ENCODE measurements at places on chromosomes 16 and 17.

DNA sequence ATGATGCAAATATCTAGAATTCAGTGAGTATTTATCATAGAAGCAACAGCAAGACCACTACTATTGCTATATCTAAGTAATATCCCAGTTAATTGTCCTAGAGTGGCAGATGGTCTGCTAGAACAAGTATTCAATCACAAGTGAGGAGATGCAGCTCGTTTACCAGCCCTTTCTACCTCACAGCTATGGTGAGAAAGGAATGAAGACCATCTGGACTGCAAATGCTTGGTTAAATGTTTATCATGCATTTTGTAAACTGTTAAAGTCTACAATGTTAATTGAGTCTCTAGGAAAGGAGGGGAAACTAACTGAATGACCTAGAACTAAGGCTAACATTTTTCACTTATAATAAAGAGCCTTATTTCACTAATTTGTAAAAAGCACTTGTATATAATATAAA is 52.5 kb downstream of the CNOT1 start:
- DNase-seq = no peak

GRCh38 chr17:53472586-53472985 is 350.1 kb upstream of the KIF2B start:
- no peak for DNase-seq

GRCh38 chr17:45719335-45720071 is 64.6 kb upstream of the CRHR1 start:
- peak; percentile 35 for DNase-seq

- DNase-seq = no peak
These were observed 3.0 kb downstream of the HOXB6 start for GRCh38 chr17:48601539-48602425.

GRCh38 chr16:69105501-69106361 is at the start of gene HAS3:
Gene HAS3, plus strand, starts transcription at chr16:69105653. Its CDS starts 3,743 bp downstream, at chr16:69109396.
- peak; percentile 11 for DNase-seq

GRCh38 chr17:57340160-57340981 is 84.0 kb downstream of the MSI2 start:
- no peak for DNase-seq

DNA sequence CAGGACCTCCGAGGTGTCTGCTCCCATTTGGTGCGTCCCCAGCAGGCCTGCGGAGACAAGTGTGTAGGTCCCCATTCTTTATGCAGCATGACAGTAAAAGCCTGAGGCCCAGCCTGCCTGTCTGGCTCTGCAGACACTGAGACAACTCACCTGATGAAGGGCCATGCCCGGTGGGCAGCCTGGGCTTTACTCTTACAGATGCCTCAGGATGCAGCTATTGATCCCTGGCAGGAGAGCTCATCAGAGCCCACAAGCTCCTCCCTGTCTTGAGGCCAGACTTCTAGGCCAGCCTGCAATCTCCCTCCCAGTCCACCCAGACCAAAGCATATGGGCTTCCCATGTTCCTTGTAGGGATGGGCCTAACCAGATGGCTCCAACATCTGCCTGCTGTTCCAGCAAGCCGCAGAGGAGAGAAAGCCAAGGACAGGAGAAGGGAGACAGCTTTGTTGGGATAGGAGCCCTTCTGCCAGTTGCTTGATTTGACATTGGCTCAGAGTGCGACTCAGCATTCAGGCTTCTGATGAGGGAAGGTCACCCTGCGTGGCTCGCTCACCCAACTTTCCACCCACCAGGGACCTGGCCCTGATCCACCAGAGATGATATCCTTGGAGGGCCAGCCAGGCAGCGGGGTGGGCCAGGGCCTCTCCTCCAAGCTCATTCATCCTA is 87.5 kb downstream of the SOCS1 start:
- DNase-seq = no peak

DNA sequence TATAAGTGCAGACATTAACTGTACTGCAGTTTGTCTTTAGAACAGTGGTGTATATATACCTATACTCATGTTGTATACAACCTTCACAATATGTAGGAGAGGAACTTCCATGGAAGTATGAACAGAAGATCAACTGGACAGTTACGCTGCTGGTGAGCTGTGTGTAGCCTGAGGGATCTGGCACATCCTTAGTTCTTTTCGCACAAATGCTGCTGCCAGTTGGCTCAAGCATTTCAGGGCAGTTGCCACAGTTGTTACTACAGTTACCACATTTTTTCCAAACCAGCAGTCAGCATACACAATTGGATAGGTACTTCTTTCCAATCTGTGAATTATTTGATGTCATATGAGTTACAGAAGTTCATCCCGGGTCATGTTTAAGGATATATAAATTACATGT is 539.6 kb upstream of the HSBP1 start:
- DNase-seq = no peak

DNA sequence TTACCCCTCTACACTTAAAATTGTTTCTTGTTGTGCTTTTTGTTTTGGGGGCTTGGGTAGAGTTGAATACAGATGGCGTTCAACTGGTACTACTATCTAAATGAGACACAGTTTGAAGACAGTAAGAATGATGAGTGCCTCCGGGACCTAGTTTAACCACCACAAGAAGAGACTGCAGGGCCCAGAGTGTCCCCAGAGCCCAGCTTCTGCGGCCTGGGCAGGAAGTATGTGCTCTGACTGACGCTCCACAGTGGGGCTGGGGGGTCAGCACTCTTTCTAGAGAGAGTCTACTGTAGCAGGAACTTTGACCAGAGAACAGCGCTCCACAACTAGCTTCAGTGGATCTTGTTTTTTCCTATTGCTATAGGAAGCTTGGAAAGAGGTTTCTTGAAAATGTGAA is 174.0 kb downstream of the VPS53 start:
- DNase-seq = no peak

- DNase-seq = no peak
These were observed 8.3 kb downstream of the SLC7A6 start for GRCh38 chr16:68272507-68273209.

DNA sequence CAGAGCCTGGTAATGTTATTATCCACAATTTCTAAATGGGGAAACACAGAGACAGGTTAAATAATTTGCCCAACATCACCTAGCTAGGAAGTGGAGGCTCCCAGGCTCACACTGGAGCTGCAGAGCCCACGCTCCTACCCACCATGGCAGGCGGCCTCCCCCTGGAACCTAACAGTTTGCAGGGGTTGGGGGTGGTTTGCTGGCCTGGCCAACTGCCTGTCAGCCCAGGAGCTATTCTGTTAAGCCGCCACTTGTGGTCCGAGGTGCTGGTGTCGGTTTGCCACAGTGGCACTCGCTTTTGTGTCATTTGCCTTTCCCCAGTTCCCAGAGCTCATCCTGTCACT is 3.6 kb downstream of the PRCD start:
- no peak for DNase-seq

DNA sequence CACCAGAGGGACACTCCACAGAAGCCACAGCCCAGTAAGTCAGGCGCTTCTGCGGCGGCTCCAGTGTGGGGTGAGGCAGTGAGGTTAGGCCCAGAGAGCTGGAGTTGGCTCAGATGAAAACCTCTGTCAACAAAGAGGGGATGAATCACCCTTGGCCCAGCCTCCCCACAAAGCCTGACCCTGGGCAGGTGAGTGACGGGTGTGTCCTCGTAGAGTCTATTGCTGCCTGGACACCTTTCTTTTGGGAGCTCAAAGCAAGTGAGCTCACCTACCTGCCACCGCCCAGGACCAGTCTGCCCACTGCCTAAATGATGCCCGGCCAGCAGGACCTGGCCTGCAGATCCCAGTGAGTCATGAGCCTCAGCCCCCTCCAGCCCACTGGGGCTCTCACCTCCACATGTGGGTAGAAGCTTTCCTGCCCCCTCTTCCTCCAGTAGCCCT is 24.9 kb upstream of the DBNDD1 start:
- DNase-seq = no peak

DNA sequence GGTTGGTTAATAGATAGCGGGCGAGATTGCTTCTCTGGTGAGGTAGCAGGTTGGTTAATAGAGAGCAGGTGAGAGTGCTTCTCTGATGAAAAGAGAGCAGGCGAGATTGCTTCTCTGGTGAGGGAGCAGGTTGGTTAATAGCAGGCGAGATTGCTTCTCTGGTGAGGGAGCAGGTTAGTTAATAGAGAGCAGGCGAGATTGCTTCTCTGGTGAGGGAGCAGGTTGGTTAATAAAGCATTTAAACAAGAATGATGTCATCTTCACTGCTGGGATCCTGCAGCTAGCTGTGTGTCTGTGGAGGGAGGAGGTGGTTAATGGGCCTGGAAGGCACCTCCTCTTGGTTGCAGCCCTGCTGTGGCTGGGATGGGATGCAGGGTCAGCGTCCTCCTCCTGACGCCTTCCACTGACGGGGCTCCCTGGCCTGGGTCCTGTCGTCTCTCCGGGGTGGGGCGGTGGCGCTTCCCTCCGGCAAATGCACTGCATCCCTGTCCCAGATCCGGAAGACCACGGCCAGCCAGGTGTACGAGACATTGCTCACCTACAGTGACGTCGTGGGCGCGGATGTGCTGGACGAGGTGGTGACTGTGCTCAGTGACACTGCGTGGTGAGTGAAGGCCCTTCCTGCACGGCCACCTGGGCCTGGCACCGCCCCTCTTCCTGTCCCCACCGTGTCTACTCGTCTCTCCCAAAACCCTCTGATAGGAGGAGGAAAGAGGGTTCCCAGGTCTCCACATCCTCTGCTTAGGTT is 99.2 kb upstream of the ZNF750 start:
- no peak for DNase-seq

- no peak for DNase-seq
These were observed 88.7 kb downstream of the AXIN2 start for GRCh38 chr17:65472666-65473309.

DNA sequence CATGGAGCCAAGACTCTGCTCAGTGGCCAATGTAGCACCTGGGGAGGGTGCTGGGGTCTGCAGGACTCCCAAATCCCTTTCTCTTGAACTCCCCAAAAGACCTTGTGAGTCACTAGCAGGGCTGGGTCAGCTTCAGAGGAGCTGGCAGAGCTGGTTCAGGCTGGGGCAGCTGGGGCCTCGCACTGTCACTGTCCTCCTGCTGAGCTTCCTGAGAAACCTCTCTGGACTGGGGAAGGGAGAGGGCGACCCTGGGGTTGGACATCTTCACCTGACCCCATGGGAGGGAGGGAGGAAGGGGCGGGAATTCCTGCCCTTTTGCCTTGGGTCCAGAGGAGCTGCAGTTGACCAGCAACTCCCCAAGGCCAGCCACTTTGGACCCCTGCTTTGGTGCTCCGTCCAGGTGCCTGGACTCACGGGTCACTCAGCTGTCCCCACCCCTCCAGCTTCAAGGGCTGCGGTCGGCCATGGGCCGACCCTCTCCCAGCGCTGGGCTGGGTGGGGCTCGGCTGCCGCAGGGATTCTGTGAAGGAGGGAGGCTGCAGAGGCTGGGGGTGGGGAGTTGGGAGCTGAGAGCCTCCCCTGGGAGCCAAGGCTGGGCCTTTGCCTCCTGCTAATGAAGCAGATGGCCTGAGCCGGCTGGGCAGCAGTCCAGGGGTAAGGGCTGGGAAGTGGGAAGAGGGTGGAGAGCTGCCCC is 9.2 kb downstream of the FMNL1 start:
- DNase-seq = no peak
